Daoy (cell line): ENCODE measurements at places on chromosomes 7 and 10. TPM values are rescaled to one million over a fixed set of nuclear protein-coding genes. Genes with fewer than 3 reads are reported as not detected.

DNA sequence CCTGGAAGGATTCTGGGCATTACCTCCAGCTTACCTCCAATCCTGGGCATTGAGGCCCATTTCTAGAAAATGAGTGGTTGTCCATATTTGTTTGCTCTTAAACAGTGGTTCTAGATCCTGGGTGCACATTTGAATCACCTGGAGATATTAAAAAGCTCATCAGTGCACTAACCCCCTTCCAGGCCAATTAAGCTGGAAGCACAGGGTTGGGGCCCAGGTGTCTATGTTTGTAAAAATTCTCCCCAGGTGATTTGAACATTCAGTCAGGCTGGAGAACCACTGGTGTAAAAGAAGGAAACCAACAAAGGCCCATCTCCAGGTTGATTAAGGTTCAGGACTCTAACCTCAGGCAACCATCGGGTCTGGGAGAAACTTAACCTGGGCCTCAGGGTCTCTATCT is 102.6 kb upstream of the NANOS1 start:
- DNase-seq = no peak

DNA sequence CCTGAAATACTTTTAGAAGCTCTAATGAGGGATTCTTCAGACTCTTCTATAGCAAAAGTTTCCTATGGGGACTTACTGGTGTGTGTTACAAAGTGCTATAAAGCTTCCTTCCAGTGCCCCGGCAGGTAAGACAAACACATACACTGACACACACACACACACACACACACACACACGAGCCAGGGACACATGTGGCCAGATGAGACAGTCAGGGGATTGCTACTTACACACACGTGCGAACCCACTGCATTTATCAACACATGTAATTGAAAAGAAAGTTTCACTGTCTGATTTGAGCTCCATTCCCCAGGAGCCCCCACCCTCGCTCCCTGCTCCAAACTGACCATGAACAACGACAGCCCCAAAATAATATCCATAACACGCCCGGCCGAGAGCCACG is 119.8 kb downstream of the PRPF18 start:
- peak; percentile 17 for DNase-seq

- no peak for DNase-seq
These were observed 238.0 kb upstream of the PPP2R2D start for GRCh38 chr10:131662851-131663250.

- DNase-seq = peak; percentile 65
These were observed 24.8 kb upstream of the EIF5AL1 start for GRCh38 chr10:79487296-79488194.

DNA sequence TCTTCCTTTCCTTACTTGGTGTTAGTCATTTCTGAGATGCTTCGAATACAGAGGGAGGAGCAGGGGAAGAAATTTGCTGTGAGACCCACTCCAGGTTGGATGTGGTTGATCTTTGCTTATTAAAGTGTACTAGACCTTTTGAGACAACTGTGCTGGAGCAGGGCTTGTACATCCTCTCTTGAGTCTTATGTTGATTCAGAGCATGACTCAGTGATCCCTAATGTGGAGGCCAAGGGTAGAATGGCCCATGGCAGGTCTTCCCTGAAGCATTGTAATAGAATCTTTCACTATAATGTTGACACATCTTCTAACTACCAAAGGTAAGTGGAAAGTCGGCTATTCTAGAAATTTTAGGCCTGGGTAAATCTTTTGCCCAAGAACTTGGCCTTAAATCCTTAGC is 17.0 kb upstream of the SFR1 start:
- no peak for DNase-seq

Gene C10orf105
- not detected in 2 replicates for total RNA-seq

Gene RSBN1L
- total RNA-seq = 12.2 and 24.4 TPM in 2 replicates

Gene VIPR2
- 0.74 and 1.4 TPM in 2 replicates for total RNA-seq
